GM23248 (cell line): ENCODE measurements at places on chromosomes 12 and 14.

DNA sequence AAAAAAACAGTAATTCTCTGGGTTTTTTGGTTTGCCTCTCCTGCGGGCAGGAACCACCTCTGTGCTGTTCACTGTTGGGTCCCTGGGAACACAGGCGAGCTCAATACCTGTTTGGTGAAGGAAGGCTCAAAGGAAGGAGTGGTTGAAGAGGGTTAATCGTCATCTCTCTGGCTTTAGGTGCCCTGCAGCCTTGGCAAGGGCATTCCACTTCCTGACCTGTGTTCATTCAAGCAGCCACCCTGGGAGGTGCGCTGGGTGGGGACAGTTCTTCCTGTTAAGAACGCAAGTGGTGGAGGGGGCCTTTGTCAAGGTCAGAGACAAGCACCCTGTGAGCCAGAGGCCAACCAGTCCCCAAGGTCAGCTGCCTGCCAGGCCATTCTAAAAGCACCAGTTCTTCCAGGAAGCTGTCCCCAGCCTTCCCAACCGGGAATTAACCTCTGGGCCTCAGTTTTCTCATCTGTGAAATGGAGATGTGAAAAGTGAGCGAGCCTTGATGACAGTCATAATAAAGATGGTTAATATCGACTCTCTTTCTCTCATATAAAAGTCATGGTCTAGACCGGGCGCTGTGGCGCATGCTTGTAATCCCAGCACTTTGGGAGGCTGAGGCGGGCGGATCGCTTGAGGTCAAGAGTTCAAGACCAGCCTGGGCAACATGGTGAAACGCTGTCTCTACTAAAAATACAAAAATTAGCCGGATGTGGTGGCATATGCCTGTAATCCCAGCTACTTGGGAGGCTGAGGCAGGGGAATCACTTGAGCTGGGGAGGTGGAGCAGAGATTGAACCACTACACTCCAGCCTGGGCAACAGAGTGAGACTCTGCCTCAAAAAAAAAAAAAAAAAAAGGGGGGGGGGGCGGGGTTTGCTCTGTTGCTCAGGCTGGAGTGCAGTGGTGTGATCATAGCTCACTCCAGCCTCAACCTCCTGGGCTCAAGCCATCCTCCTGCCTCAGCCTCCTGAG, 6.1 kb downstream of the RHOF start:
- DNase-seq, result no peak

DNA sequence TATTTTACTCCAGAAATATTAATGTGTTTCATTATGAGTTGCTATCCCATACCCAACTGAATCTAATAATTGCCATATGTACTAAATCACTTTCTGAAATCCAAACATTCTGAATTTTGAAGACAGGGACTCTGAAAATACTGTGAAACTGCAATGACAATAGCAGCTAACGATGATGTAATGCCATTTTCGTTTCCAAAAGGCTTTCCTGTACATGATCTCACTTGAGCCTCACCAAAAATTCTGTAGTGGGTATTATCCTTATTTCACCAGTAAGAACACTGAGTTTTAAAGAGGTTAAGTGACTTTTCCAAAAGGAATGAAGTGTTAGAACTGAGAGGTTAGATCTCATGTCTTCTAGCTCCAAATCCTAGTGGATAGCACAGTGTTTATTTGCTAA, 133.3 kb downstream of the FLRT2 start:
- no peak for DNase-seq

- DNase-seq, result no peak
Measured at GRCh38 chr14:22601996-22602395, 3.9 kb downstream of the ABHD4 start.

DNA sequence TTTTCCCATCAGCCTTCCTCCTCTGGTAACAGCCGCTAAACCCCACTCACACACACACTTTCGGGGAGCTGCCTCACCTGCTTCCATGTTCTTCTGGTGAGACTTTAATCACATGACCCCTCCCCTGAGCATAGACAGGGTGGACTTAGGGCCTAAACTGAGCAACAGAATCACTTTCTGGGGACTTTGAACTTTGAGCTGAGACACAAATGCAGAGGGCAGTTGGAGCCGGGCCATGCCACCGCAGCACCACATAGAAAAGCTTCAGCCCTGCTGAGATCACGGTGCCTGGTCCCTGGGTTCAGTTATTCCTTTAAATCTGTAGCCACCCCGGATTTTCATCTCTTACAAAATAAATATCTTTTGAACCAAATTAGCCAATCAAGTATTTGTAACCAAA, 18.4 kb upstream of the MAP3K9 start:
- no peak for DNase-seq

DNA sequence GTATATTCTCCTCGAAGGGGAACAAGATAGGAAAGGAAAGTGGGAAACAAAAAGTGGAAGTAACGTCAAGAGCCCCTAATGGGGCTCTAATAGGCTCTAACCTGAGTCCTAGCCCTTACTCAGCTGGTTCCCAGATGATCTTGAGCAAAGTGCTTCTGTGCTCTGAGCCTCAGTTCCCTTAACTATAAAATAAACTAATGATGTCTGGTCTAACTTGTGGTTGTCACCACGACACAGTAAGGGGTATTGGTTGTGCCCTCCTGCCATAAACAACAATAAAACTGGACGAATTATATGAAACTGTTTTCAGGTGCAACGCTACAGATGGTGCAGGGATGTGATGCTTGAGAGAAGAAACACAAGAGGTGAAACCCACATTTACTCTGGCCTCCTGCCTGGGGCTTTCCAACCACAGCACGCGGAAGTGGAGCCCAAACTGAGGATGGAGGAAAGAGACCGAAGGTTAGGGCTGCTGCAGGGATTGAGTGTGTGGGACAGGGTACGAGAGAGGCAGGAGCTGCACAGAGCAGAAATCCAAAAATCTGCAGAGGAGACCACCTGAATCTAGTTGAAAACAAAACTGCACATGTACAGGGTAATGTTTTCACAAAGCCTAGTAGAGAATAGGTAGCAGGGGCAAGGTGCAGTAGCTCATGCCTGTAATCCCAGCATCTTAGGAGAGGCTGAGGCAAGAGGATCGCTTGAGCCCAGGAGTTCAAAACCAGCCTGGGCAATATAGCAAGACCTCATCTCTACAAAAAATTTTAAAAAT, 45.6 kb upstream of the BCL2L14 start:
- no peak for DNase-seq

DNA sequence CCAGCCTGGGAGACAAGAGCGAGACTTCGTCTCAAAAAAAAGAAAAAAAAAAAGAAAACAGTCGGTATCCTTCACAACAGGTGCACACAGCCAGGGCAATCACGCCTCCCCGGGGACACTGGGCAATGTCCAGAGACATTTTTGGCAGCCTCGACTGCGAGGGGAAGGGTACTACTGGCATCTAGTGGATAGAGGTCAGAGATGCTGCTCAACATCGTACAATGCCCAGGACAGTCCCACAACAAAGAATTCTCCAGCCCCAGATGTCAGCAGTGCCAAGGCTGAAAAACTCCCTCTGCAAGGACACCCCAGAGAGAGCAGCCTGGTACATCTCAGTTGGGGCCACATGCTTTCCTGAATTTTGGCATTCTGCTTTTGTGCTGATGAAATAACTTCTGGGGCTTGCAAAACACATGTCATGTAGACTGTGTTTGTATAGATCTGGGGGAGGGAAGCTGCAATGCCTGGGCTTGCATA, 21.5 kb downstream of the ALDH2 start:
- peak; percentile 47 for DNase-seq

DNA sequence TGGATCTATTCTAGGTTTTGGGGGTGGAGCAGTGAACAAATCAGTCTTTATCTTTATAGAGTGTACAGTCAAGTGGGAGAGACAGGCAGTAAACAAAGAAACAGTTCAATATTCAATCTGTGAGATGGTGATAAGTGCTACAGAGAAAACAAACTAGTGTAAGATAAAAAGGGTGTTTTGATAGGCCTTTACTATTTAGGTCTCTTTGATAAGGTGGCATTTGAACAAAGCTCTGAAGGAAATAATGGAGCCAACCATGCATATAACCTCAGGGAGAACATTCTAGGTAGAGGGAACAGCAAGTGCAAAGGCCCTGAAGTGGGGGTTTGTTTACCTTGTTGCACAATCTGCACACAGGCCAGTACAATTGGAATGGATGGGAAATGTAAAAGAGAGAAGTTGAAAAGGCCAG, 47.3 kb downstream of the PTPN11 start:
- no peak for DNase-seq

DNA sequence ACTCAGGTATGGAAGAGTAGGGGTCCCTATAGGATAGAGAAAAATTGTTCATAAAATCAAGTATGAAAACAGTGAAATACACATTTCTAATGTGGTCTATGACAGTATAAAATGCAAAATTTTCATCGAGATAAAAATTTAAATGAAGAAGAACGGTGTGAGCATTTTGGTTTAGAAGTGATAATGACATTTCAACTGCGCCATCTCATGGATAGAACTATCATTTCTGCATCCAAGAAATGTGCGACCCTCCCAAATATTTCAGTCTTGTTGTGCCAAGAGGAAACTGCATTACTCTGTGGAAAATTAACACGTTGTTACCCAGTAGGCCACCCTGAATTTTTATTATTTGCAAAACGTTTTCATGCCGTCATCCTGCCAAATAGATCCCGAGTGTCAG, 108.8 kb downstream of the CRACR2A start:
- no peak for DNase-seq

- DNase-seq, result no peak
Measured at GRCh38 chr12:13537623-13538022, 341.1 kb downstream of the EMP1 start.

- DNase-seq, result no peak
Measured at GRCh38 chr14:84874436-84874835, 655.5 kb upstream of the FLRT2 start.

GRCh38 chr14:59116984-59117415, 71.5 kb upstream of the DAAM1 start:
- DNase-seq, result peak; percentile 19

- no peak for DNase-seq
Measured at GRCh38 chr12:111428728-111429175, 23.0 kb downstream of the SH2B3 start.

DNA sequence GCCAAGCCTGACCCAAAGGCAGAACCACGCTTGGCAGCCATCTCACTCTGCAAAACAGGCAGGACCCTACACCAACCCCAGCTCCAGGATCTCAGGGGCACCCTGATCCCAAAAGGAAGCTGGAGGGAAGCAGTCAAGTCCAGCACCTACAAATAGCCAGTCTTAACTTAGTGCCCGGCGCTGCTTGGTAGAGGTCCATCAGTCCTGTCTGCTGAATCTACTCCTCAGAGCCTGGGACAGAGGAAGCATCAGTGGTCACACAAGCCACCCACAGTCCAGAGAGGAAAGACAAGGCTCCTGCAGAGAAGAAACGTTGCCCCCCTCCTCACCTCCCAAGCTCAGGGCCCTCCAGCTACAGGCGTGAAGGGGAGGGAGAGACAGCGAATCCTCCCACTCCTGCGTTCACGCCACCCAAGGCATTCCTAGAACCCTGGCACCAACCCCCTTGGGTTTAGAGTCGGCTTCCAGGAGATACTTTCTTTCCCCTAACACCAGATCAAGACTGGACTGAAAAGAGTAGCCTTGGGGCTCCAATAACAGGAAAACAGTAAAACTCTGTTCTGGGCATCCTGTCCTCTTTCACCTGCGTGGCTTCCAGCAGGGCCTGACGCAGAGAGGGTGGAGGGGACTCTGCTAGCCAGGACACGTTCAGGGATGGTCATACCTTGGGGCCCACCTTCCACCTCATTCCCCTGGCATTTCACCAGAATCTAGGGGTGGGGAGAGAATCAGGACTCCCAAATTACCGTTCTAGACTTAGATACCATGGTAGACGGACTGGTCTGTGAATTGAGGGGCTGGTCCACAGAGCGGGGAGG, 1.2 kb downstream of the PXN start:
- DNase-seq, result peak; percentile 58

GRCh38 chr14:22118899-22119477, 445.4 kb upstream of the OR4E1 start:
- no peak for DNase-seq

- DNase-seq, result no peak
Measured at GRCh38 chr12:115767916-115768315, 509.6 kb downstream of the MED13L start.

- DNase-seq, result no peak
Measured at GRCh38 chr14:91115986-91116770, 2.3 kb downstream of the DGLUCY start.

GRCh38 chr12:32561931-32562341, 117.2 kb upstream of the DNM1L start:
- DNase-seq, result no peak

DNA sequence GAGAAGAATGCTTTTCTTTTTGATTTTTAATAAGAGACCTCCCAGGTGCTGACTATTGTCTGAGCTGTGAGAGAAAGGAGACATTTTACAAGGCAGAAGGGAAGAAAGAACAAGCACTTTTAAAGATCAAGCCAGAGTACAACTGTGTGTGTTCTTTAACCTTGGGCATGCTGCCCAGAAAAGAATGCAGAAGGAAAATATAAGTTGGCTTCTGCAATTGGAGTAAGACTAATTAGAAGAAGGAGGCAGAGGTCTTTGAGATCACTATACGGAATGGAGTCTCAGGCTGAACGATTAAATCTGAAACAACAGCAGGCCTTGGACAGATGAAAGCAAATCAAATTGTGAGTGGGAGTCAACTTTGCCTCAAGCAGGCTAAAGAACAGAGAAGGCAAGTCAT, 230.5 kb downstream of the ATP23 start:
- DNase-seq, result peak; percentile 15

DNA sequence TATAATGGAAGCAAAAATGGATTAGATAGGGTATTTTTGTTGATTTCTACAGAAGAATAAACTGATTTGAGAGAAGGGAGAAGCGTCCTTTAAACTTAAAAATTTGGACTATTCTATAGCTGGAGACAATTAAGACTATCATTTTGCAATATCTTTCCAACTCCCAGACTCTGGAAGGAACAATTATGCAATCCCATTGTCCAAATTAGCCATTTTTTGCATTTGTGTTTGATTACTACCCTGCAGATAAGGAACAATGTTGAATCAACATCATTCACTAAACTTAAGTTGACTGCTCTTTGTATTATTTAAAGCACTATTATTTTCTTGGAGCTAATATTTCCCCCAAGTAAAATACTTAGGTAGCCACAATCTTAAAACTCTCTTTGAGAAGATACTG, 34.8 kb upstream of the SELPLG start:
- DNase-seq, result peak; percentile 61

GRCh38 chr12:25960143-25960542, 1.7 kb downstream of the RASSF8 start:
- DNase-seq, result peak; percentile 71

DNA sequence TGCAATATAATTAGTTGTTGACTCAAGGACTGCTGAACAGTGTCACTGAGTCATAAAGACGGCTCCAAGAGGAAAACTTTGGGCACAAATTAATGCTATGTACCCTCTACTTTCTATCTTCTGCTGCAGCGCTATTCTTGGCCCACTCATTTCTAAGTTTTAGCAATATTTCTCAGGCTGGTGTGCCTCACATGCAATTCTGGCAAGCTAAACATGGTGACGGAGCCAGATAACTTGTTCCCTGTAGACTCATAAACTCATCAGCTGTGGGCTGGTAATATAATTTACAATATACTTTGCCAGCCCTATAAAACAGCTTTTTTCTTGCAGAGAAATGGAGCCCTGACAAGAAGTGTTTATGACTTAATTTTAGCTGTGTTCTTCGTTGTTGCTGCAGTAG, 615.1 kb downstream of the NRXN3 start:
- DNase-seq, result peak; percentile 6
